ENCODE measurements at places on chromosomes 13 and 19. TPM values are rescaled to one million over a fixed set of nuclear protein-coding genes. Genes with fewer than 3 reads are reported as not detected.

SGCG gene
- 131 TPM for total RNA-seq

CXCL17 gene
- total RNA-seq, result not detected

ZNF526 gene
- total RNA-seq, result 7.1 TPM

GNG7 gene
- total RNA-seq, result not detected

POP4 gene
- total RNA-seq, result 67.9 TPM

PLEKHA4 gene
- total RNA-seq, result 25.5 TPM

TBXA2R gene
- 0.16 TPM for total RNA-seq

SLC17A7 gene
- 0.31 TPM for total RNA-seq

C19orf38 gene
- 1.1 TPM for total RNA-seq

- no peak for DNase-seq
Observed at GRCh38 chr13:44197791-44198770, 175.5 kb upstream of the SERP2 start.

GRCh38 chr13:52926971-52927370 lies 78.5 kb upstream of the PCDH8 start:
- DNase-seq, result no peak

GRCh38 chr19:46610851-46611770 lies 10.0 kb downstream of the CALM3 start:
- peak; percentile 62 for DNase-seq

DNA sequence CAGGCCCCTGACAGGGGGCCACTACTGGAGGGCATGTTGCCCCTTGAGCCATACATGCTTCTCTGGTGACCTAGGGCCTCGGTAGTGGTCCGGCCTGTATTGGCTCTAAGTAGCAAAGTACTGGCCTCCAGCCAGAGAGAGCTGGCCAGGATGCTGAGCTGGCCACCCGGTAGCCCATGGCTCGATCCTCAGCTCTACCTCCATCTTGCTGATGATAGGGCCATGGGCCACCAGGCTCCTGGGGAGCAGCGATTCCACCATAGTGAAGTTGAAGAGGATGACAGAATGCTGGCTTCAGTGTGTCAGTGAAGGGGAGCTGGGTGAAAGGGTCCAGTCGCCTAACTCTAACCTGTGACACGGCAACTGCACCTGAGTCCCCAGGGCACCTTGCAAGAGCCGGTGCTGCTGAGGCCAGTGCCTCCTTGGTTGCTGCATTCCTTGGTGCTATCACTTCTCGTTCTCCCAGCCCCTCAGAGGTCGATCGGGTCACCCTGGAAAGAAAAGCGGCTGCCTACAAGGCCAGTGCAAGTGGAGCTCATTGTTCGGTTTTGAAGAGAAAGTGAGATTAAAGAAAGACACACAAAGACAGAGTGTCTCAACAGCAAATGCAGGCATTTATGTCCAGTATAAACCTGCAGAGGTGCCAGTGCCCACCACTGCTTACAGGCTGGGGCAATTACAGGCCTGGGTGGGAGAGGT lies 5.0 kb downstream of the FPR3 start:
- no peak for DNase-seq

DNA sequence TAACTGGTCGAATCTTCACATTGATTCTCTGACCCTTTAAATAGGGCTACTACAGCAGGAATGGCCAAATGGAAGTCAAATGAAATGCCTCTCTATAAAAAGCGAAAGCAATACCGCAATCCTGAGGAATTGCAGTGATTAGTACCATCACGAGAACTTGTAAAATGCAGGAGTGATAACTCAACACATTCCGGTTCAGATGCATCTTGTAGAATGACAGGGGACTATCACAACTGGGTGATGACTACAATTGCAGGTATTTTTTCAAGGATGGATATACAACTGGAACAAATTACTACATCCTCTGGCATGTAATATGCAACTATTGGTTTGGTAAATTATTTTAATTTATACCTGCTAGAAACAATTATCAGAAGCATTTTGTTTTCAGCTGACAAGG lies 140.4 kb downstream of the PCDH20 start:
- no peak for DNase-seq

GRCh38 chr19:13597640-13598039 lies 91.4 kb upstream of the CACNA1A start:
- DNase-seq, result peak; percentile 73

- peak; percentile 64 for DNase-seq
Observed at GRCh38 chr13:75437582-75438318, 44.2 kb downstream of the TBC1D4 start.

DNA sequence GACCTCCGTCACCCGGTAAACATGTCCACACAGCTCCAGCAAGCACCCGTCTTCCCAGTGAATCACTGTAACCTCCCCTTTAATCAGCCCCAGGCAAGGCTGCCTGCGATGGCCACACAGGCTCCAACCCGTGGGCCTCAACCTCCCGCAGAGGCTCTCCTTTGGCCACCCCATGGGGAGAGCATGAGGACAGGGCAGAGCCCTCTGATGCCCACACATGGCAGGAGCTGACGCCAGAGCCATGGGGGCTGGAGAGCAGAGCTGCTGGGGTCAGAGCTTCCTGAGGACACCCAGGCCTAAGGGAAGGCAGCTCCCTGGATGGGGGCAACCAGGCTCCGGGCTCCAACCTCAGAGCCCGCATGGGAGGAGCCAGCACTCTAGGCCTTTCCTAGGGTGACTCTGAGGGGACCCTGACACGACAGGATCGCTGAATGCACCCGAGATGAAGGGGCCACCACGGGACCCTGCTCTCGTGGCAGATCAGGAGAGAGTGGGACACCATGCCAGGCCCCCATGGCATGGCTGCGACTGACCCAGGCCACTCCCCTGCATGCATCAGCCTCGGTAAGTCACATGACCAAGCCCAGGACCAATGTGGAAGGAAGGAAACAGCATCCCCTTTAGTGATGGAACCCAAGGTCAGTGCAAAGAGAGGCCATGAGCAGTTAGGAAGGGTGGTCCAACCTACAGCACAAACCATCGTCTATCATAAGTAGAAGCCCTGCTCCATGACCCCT lies 9.0 kb upstream of the CEACAM5 start:
- no peak for DNase-seq

GRCh38 chr13:42106998-42107397 lies 58.5 kb downstream of the DGKH start:
- DNase-seq, result no peak

DNA sequence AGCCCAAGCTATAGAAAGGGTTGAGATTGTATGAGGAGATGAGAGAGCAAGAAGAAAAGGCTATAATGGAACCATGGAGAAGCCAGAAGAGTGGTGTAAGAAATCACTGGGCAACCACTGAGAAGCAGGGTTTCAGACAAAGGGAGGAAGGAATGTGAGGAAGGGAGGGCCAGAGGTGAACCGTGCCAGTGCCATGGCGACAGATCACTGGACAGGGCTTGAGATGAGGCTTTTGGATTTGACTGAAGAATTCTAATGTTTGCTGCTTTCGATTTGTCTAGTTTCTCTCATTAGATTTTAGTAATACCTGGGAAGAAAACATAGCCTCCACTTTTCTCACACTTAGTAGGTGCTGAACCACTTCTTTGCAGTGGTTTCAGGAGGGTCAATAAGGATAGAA lies 6.3 kb upstream of the GPR183 start:
- peak; percentile 40 for DNase-seq

DNA sequence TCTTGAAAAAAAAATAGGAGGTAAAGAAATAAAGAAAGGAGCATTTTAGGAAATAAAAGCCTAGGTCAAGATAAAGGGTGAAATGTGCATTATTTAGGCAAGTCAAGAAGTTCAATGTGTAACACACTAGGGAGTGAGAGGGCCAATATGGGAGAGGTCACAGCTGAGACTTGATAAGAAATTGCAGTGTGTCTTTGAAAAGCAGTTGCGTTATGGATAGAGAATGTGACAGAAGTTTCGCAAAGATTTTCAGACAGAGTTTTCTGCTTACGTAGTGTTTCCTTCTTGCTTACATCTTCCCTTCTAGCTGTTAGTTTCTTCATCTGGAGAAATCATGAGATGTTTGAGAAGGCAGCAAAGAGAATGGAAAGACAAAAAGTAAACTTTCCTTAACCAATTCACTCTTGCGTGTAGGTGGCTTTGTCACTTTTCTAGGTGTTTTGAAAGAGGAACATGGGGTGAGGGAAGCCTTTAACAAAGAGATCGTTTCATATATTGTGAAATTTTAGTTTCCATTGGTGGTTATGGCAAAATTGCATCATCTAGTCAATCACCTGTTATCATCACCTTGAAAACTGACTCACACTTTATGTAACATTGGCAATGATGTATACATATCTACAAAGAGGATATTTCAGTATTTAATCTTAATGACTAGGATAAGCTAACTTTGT lies 975.5 kb downstream of the OLFM4 start:
- DNase-seq, result no peak

GRCh38 chr13:37212826-37213225 lies 107.4 kb upstream of the CSNK1A1L start:
- no peak for DNase-seq

DNA sequence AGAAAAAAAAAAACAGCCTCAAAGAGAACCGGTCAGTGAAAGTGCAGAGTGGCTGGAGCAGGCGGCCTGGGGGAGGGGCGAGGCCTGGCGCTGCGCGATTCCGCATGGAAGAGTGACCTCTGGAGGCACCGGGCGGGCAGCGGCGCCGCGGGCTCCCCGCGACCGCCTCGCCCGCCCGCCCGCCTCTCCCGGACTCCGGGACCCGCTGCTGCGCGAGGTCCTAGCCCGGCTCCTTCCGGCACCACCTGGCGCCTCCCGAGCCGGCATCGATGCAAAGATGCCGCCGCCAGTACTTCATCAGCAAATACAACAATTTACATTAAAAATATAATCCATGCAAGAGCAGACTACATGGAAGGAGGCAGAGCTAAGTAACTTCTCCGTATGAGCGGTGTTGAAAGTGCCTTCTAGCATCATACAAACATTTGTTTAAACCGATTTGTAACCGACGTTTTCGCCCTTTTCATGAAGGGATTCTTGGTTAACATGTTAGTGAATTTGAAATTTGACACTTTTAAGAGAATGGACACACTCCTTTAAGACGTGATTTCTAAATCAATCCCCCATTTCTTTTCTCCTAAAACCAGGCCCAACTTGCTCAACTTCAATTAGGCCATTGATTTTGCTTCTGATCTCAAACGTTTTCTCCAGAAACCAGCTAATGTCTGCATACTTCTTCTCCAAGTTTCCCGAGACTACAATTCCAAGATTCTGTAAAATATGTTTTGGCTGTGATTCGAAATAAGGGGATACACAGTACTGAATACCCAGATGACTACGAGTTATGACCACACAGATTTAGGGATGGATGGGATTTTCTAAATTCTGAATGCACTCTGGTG lies 2.1 kb downstream of the EFNB2 start:
- peak; percentile 83 for DNase-seq

DNA sequence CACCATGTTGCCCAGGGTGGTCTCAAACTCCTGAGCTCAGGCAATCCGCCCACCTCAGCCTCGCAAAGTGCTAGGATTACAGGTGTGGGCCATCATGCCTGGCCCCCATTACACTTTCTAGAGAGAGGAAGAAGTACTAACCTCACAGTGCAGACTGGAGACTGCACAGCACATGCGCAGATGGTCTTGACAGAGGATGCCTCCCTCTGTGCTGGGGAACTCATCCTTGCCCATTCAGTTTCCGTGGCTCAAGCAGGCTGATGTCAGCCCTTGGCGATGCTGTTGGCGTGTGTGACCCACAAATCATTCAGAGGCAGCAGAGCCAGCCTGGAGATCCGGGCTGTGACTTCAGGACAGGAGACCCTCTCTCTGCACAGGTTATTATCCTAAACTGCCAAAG lies 14.6 kb upstream of the FFAR2 start:
- no peak for DNase-seq

DNA sequence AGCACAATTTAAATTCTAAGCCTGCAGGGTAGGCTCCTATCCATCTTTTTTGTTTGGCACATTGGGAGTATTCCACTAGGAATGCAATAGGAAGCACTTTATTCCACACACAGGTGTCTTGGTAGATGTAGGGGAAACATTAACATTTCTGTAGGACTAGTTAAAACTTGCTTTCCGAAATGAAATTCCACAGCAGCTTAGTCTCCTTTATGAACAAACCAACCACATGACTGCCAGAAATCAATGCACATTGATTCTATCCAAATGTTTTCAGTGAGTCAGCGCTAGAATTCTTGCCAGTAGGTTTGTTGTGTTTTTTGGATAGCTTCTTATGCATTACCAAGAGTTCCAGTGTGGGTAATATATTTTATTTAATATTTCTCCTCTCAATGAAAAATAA lies 207.9 kb upstream of the CSNK1A1L start:
- DNase-seq, result no peak

GRCh38 chr19:40006273-40006691 lies 9.4 kb downstream of the ZNF546 start:
- DNase-seq, result peak; percentile 80

DNA sequence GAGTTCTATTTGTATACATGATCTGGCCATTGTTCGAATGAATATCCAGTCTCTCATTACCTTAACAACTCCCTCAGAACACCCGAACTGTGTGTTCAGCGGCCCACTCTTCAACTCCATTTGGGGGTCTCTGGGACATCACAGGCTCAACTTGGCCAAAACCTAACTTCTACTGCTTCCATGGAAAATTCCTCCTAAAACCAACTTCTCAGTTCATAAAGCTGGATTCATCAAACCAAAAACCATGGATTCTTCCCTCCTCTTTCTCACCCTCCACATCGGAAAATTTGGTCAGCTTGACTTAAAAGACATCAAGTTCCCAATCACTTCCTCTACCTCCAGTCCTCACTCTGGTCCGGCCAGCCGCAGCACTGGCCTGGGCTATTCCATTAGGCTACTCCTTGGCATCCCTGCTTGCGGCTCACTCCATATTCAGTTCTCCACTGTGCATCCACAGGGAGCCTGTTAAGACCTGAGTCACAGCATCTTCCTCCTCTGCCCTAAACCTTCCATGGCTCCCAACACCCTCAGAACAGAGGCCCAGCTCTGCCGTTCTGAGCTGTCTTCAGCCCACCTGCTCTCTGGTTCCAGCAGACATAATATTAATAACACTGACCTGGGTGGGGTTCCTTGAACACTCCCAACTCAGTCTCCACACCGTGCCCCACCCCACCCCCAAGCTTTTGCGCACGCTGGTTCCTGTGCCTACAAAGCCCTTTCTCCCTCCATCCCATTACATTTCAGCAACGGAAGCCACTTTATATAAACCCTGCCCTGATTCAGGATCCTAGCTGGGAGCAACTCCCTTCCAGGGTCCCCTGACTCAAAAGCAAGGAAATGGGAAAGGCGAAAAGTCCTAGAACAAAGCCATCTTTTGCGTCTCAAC lies 1.1 kb downstream of the ZNF792 start:
- no peak for DNase-seq

DNA sequence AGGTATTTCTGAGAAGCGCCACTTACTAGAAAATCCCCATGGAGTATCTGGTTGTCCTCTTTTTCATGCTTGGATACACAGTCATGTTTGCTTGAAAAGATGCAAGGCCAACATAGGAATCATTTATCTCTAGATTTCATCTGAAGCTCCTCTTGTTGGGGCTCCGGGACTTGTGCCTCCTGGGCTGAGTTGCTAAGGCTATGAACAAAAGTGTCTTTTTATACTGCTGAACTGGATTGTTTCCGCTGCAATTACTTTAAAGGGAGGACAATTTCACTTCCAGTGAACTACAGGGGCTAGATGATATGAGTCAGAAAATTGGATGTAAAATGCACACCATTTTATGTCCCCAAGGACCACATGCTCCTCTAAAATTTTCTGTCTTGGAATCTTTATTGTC lies 114.1 kb downstream of the TNFSF13B start:
- no peak for DNase-seq

Data from myocyte (in vitro differentiated cells).